Smooth muscle cell of the pulmonary artery (primary cell): ENCODE measurements at places on chromosomes 2 and 18. TPM values are rescaled to one million over a fixed set of nuclear protein-coding genes. Genes with fewer than 3 reads are reported as not detected.

HOXD3 gene
- 0.26 and 3.2 TPM in 2 replicates for total RNA-seq

TBC1D8 gene
- total RNA-seq: 9.7 and 12.1 TPM in 2 replicates

PDCD1 gene
- total RNA-seq: not detected in 2 replicates

NRP2 gene
- 7.0 and 54.9 TPM in 2 replicates for total RNA-seq

DOK6 gene
- 2.8 and 14.1 TPM in 2 replicates for total RNA-seq

VWA3B gene
- not detected in 2 replicates for total RNA-seq

SERPINB13 gene
- total RNA-seq: not detected in 2 replicates

LYG1 gene
- 0.59 and 0.86 TPM in 2 replicates for total RNA-seq

SNORC gene
- total RNA-seq: 0.65 and 1.6 TPM in 2 replicates

PRPF40A gene
- total RNA-seq: 86.6 and 97.2 TPM in 2 replicates

CDH19 gene
- total RNA-seq: 0.33 and 4.3 TPM in 2 replicates

MC5R gene
- total RNA-seq: not detected in 2 replicates

PTH2R gene
- 0.07 and 0.17 TPM in 2 replicates for total RNA-seq

TMEM169 gene
- 0.26 and 0.83 TPM in 2 replicates for total RNA-seq
